Sigmoid colon (tissue), 7 donors: ENCODE measurements at places on chromosomes 11 and 22. TPM values are rescaled to one million over a fixed set of nuclear protein-coding genes. Genes with fewer than 3 reads are reported as not detected.

- H3K4me3 ChIP-seq, result no peak overlapping the region
- no peak overlapping the region for H3K27ac ChIP-seq
- DNase-seq, result no peak
- H3K36me3 ChIP-seq, result peaks cover 59% of the 10 kb centered on the region
- H3K27me3 ChIP-seq, result no peaks in the 10 kb centered on the region
- peaks cover 14% of the 10 kb centered on the region for H3K4me1 ChIP-seq
Measured at GRCh38 chr22:20573176-20573832, 65.9 kb downstream of the MED15 start.

DNA sequence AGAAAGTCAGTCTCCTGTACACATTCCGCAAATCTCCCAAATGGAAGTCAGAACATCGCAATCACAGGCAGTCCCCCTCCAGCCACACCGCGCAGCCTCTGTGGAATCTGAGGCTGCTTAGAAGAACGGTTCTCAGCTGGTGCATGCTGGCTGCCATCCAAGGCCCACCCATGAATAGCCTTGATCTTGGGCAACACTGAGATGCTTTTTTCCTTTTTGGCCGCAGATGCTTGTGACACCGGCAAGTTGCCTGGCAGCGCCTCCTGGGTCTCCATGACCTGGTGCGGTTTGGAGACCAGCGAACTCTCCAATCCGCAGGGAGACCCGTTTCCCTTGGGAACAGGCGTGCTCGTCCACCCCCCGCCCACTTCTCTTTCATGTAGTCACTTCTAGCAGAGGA, 26.3 kb upstream of the PHF21B start:
- H3K27me3 ChIP-seq, result no peaks in the 10 kb centered on the region
- no peak overlapping the region for H3K4me3 ChIP-seq
- no peak for DNase-seq
- H3K36me3 ChIP-seq, result no peaks in the 10 kb centered on the region

DNA sequence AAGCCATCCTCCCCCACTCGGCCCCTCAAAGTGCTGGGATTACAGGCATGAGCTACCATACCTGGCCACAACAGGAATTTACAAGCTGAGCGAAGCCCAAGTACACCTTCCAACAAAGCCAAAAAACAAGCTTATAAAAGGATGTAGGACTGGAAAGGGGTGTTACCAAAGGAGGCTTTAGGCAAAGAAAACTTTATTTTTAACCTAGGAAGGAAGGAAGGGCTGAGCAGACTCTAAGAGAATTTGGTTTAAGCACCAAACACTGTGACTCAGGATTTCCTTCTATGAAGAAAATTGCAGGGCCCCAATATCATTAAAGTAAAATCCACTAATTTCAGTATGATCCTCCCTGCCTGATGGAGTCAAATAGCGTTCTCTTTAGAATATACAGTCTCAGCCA, 12.1 kb downstream of the DENND5A start:
- H3K27me3 ChIP-seq, result no peaks in the 10 kb centered on the region
- no peak overlapping the region for H3K4me3 ChIP-seq
- peaks cover 12% of the 10 kb centered on the region for H3K4me1 ChIP-seq
- H3K27ac ChIP-seq, result no peak overlapping the region
- DNase-seq, result no peak

DNA sequence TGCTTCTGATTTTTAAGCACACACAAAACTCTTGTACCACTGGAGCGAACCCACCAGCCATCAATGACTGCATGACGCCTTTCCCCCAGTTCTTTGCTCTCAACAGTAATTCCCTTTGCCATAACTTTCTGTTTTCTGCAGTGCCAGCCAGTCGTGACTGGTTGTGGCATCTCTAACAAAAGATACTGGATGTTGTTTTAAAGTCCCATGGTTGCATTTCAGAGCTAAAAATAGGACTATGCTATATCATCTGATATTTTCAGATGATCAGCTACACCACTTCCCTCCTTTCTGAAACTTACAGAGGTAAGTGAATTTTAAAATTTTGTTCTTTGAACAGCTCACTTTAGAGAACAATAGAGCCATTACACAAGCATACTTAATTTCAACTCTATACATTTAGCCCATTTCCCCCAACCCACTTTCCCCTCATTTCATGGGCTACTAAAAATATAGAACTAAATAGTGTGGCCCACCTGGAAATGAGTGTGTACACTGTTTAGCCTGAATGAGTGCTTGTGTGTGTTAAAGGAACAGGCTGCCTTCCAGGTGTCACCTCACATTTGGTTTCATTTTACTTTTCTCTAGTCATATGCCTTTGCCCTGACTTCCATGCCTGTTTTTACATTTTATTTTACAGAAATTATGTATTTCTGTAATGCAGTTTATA, 136.9 kb upstream of the ZC3H12C start:
- no peaks in the 10 kb centered on the region for H3K36me3 ChIP-seq
- no peaks in the 10 kb centered on the region for H3K4me1 ChIP-seq
- H3K4me3 ChIP-seq, result no peak overlapping the region
- H3K27me3 ChIP-seq, result no peaks in the 10 kb centered on the region

- H3K4me1 ChIP-seq, result no peaks in the 10 kb centered on the region
- H3K27me3 ChIP-seq, result no peaks in the 10 kb centered on the region
- no peaks in the 10 kb centered on the region for H3K36me3 ChIP-seq
- no peak overlapping the region for H3K4me3 ChIP-seq
- DNase-seq, result no peak
Measured at GRCh38 chr22:45562537-45563361, 60.1 kb downstream of the FBLN1 start.

- no peaks in the 10 kb centered on the region for H3K27me3 ChIP-seq
- no peak for DNase-seq
- H3K4me1 ChIP-seq, result peaks cover 12% of the 10 kb centered on the region
Measured at GRCh38 chr11:46445920-46446771, 54.6 kb upstream of the CHRM4 start.

- no peak for DNase-seq
- no peak overlapping the region for H3K4me3 ChIP-seq
- H3K36me3 ChIP-seq, result no peaks in the 10 kb centered on the region
- H3K27ac ChIP-seq, result peak overlapping the region; percentile 70
Measured at GRCh38 chr11:45089676-45090499, 56.6 kb upstream of the PRDM11 start.

DNA sequence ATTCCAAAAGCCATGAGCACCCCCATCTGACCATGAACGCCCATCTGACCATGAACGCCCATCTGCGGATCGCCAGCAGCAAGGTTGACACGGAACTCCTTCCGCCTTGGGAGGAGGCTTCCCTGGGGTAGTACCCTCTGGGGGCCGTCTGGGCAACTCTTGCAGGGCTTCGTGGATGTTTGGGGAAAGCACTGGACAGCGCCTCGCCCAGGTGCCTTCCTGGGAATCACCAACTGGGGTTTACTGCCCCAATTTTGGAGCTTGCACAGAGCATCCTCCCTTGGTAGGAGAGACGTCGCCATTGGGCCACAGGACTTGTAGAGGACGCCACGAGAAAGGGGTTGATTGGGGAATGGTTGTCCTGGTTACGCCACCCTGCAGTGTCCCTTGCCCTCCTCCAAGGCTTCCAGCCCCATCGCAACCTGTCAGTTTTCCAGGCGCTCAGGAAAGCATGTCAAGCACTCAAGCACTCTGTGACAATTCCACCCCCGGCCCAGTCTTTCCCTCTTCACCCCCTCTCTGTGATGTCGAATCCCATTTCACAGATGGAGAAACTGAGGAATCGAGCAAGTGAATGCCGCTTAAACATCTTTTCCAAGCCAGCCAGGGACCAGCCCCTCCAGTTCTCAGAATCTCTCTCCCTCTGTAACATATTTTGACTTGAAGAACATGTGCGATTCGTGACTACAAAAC, 914 bp upstream of the PRDM11 start:
- DNase-seq, result peak; percentile 75
- H3K4me1 ChIP-seq, result peaks cover 25% of the 10 kb centered on the region
- no peaks in the 10 kb centered on the region for H3K27me3 ChIP-seq

GRCh38 chr11:19753451-19754106, 40.9 kb downstream of the NAV2 start:
- DNase-seq, result no peak
- no peaks in the 10 kb centered on the region for H3K36me3 ChIP-seq
- H3K4me3 ChIP-seq, result no peak overlapping the region
- H3K27ac ChIP-seq, result peak overlapping the region; percentile 41
- no peaks in the 10 kb centered on the region for H3K27me3 ChIP-seq

- H3K4me1 ChIP-seq, result no peaks in the 10 kb centered on the region
- H3K36me3 ChIP-seq, result no peaks in the 10 kb centered on the region
- DNase-seq, result no peak
- no peaks in the 10 kb centered on the region for H3K27me3 ChIP-seq
- no peak overlapping the region for H3K4me3 ChIP-seq
- H3K27ac ChIP-seq, result no peak overlapping the region
Measured at GRCh38 chr22:27476729-27477128, 324.8 kb downstream of the MN1 start.

DNA sequence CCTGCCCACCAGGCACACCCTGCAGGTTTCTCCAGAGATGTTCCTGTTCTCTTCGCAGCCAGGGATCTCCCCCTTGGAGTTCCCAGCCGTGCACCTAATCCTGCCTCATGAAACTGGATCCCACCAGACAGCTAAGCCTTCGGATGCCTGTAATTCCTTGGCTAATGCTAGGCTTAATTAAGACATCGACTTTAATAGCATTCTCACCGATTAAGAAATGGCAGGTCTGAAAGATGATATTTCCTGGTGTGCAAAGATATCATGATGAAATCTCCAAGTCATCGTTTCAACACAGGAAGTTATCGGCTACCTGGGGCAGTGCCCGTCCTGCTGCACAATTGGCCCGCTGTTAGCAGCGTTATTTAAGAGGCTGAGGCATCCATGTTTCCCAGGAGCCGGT, 41.5 kb upstream of the CCND1 start:
- no peaks in the 10 kb centered on the region for H3K27me3 ChIP-seq
- H3K36me3 ChIP-seq, result no peaks in the 10 kb centered on the region
- no peak for DNase-seq
- H3K27ac ChIP-seq, result no peak overlapping the region
- H3K4me1 ChIP-seq, result no peaks in the 10 kb centered on the region

DNA sequence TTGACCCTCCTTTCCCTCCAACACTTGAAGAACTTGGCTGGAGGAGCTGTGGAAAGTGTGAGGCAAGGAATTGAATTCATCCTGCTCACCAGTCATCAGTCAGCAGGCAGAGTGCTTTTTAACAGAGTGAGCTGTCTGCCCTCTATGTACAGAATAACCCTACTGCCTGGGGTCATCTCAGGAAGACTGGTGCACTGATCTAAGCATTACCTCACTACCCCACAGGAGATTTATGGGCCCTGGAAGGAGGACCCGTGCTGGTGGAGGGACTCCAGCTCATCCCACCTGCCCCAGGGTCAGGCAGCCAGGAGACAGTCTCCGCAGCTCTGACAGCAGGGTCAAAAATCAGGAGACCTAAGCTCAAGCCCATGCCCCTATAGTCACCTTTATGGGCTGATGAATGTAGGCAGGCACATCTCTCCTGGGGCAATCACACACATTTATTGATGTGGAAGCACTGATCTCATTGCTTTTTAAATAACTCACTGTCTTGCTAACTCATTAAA, 270.8 kb upstream of the SESN3 start:
- H3K36me3 ChIP-seq, result no peaks in the 10 kb centered on the region
- no peak overlapping the region for H3K4me3 ChIP-seq
- no peak for DNase-seq
- H3K27ac ChIP-seq, result no peak overlapping the region

- DNase-seq, result peak; percentile 88
- peaks cover 34% of the 10 kb centered on the region for H3K36me3 ChIP-seq
- no peak overlapping the region for H3K4me3 ChIP-seq
- no peaks in the 10 kb centered on the region for H3K27me3 ChIP-seq
- peak overlapping the region; percentile 60 for H3K27ac ChIP-seq
- H3K4me1 ChIP-seq, result peaks cover 32% of the 10 kb centered on the region
Measured at GRCh38 chr22:38246692-38247091, 26.1 kb downstream of the TMEM184B start.

DNA sequence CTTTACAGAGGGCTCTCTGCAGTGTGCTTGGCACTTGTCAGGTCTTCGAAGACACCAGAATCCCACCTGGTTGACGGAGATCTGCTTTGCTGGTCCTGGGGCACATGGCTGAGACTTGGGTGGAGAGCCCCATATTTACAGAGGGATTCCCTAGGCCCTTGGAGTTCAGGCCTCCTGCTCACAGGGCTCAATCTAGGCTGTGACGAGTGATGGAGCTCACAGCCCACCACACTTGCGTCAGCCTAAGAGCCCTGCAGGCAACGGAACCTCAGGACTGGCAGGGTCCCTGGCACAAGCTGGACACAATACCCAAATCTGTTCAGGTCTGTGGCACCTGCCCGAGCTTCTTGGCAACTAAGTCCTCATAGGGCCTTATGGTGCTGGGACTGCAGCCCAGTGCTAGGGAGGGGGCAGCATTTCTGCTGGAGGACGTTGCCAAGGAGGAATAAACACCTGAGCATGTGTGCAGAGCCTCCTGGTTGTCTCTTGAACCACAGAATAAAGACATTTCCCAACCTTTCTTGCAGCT, 59.1 kb downstream of the KCNC1 start:
- H3K27ac ChIP-seq, result no peak overlapping the region
- DNase-seq, result no peak
- no peak overlapping the region for H3K4me3 ChIP-seq
- H3K27me3 ChIP-seq, result no peaks in the 10 kb centered on the region
- H3K4me1 ChIP-seq, result no peaks in the 10 kb centered on the region

The MYO7A gene
- total RNA-seq, result 7.7 TPM

The RFPL2 gene
- total RNA-seq, result not detected

The ADAMTS8 gene
- total RNA-seq, result 3.5 TPM

The FAT3 gene
- total RNA-seq, result 1.2 TPM

The LIF gene
- 0.33 TPM for total RNA-seq
